ENCODE measurements at places on chromosomes 4 and X. TPM values are rescaled to one million over a fixed set of nuclear protein-coding genes. Genes with fewer than 3 reads are reported as not detected.

Gene TMPRSS11F
- total RNA-seq, result not detected

Gene MBNL3
- total RNA-seq, result 1.4 TPM

Gene NMU
- 0.20 TPM for total RNA-seq

Gene TMEM187
- total RNA-seq, result 5.3 TPM

DNA sequence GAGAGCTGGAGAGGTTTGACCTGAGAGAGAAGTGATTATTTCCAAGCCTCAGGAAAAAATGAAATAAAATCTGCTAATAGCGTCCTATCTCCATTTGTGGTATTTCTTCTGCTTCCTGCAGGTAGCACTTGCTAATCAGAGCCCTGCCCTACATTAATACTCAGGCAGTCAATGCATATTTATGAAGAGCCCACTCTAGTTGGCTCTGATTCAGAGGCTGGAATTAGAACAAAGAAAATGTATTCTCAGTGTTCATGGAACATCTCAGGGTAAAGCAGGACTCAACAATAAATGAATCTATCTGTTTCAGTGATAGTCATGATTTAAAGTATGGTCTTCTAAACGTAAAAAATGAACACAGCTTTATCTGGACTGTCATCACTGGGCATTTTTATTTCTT is 1.4 kb upstream of the ATP8A1 start:
- DNase-seq, result no peak

DNA sequence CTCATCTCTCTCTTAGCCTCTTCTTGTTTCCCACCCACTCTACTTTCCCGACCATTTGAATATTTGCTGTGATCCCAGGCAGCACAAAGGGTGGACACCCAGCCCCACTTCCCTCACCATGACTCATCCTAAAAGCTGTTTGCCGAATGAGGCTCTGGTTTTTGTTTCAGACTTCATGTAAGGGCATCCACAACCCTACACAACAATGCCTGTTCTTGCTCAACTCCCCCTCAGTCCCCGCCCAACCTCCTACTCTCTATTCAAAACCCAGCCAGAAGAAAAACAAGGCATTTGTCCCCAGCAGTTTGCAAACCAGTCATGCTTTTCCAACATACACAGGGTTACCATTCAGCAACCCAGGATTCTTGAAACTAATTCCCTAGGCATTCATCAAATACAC is 516.5 kb upstream of the CNKSR2 start:
- no peak for DNase-seq

DNA sequence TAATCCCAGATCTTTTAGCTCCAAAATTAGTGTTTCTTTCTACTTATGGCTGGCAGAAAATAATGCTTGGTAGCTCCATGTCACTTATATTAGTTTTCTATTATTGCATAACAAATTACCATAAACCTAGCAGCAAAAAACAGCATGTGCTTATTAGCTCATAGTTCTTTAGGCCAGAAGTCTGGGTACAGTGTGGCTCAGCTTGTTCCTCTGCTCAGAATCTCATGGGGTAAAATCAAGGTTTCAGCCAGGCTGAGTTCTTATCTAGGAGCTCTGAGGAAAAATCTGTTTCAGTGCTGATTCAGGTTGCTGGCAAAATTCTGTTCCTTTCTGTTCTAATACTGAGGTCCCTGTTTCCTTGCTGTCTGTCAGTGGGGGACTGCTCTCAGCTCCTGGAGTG is 101.1 kb downstream of the CT47B1 start:
- no peak for DNase-seq

- no peak for DNase-seq
These were observed 4.5 kb downstream of the MID1IP1 start for GRCh38 chrX:38805432-38806389.

Gene ANKRD50
- total RNA-seq, result 91.9 TPM
